Subcutaneous adipose tissue (tissue), 4 donors: ENCODE measurements at places on chromosomes 3 and 15. TPM values are rescaled to one million over a fixed set of nuclear protein-coding genes. Genes with fewer than 3 reads are reported as not detected.

UNC13C gene
- not detected for total RNA-seq

PLSCR2 gene
- total RNA-seq: not detected

GOLGA6D gene
- not detected for total RNA-seq

OXTR gene
- not detected for total RNA-seq

CYP1A1 gene
- total RNA-seq: 1.1 TPM

TMCC1 gene
- 31.5 TPM for total RNA-seq
